ENCODE measurements at places on chromosomes 7 and 10.

- no peak overlapping the region for H3K4me3 ChIP-seq
- no peaks in the 10 kb centered on the region for H3K4me1 ChIP-seq
- no peaks in the 10 kb centered on the region for H3K36me3 ChIP-seq
- H3K27ac ChIP-seq, result no peak overlapping the region
- H3K27me3 ChIP-seq, result no peaks in the 10 kb centered on the region
Observed at GRCh38 chr7:108875139-108875538, 305.5 kb downstream of the DNAJB9 start.

DNA sequence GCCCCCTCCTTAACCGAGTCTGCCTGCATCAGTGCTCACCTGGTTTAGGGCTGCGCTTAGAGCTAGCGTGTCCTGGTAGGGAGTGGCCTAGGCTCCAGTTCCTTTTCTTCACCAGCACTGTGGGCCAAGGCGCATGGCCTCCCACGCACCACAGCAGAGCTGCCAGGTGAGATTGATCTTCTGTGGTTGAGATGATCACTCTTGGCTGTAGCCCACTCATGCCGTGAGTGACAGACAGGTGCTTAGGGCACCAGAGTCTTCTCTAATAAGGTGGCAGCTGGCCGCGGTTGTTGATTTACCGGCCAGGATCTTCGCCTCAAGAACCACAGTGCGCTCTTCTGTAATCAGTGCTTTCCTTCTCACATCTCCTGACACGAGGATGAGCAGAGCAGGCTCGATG is 157.2 kb upstream of the INSYN2A start:
- no peak overlapping the region for H3K27ac ChIP-seq
- no peak for DNase-seq
- no peaks in the 10 kb centered on the region for H3K4me1 ChIP-seq
- H3K4me3 ChIP-seq, result no peak overlapping the region
- H3K36me3 ChIP-seq, result no peaks in the 10 kb centered on the region

GRCh38 chr10:79502561-79503309 is 9.6 kb upstream of the EIF5AL1 start:
- DNase-seq, result no peak
- no peak overlapping the region for H3K27ac ChIP-seq
- H3K27me3 ChIP-seq, result no peaks in the 10 kb centered on the region
- no peak overlapping the region for H3K4me3 ChIP-seq
- H3K36me3 ChIP-seq, result no peaks in the 10 kb centered on the region

DNA sequence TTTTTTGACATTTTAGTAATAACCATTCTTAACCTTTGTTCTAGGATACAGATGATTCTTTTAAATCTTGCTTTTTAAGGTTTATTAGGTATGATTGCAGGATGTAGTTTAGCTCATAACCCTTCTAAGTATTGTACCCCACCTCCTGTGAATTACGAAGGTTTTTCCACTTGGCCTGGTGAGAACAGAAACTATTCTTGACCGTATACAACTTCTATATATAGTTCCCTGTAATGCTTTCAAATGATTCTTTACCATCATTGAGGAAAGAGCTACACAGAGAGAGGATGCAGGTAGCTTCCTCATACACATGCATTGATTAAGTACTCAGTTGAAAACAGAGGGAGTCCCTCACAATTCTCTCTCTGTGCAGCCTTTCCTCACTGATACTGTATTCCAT is 86.3 kb downstream of the PALS2 start:
- no peaks in the 10 kb centered on the region for H3K36me3 ChIP-seq
- no peak overlapping the region for H3K4me3 ChIP-seq
- H3K4me1 ChIP-seq, result no peaks in the 10 kb centered on the region
- DNase-seq, result no peak
- H3K27me3 ChIP-seq, result no peaks in the 10 kb centered on the region

DNA sequence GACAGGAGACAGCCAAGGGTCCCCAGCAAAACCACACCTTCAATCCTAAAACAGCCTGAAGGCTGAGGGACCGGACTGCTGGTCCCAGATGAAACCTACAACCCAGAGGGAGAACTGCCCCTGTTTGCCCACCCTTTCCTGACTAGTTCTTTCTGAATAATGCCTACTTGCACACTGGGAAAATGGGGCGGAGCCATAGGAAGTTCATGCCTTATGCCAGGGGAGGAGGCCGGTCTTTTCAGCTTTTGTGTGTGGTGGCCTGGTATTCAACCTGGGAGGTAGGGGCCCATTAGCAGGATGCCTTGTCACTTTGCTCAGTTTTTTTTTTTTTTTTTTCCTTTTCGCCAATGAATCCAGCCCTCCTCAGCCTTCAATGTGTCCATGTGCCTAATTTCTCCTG is 20.7 kb downstream of the TOMM7 start:
- no peak overlapping the region for H3K27ac ChIP-seq
- no peaks in the 10 kb centered on the region for H3K27me3 ChIP-seq
- no peak overlapping the region for H3K4me3 ChIP-seq
- no peak for DNase-seq
- H3K4me1 ChIP-seq, result no peaks in the 10 kb centered on the region
- H3K36me3 ChIP-seq, result no peaks in the 10 kb centered on the region

DNA sequence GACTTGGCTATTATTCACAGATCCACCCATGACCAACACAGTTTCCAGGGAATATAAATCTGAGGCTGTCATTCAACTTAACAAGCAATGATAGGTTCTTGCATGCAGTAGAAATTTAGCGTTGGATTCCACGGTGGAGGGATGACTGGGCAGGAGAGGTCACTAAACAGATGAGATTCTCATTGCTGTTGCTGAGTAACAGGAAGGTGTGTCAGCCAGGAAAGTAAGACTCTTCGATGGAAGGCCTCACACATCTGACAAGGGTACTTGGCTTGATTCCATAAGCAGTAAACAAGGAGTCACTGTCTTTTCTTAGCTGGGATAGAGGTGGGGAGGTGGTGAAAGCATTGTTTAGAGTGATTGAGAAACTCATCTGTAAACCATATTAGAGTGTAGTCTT is 1152.0 kb downstream of the SORCS3 start:
- no peaks in the 10 kb centered on the region for H3K27me3 ChIP-seq
- H3K36me3 ChIP-seq, result no peaks in the 10 kb centered on the region
- H3K4me3 ChIP-seq, result no peak overlapping the region
- no peak for DNase-seq

DNA sequence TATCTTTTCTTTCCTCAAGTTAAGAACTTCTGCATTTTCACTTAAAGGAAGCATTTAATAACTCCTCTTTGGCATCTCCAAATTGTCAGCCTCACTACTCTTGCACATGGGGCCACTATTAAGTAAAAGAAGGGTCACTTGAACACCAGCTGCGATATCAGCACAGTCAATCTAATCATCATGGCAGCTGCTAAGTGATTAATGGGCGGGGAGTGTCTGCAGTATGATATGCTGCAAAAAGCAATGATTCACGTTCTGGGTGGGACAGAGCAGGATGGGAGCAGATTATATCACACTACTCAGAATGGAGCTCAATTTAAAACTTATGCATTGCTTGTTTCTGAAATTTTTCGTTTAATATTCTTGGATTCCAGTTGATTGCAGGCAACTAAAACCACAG is 447.4 kb upstream of the PFKP start:
- no peaks in the 10 kb centered on the region for H3K36me3 ChIP-seq
- no peak overlapping the region for H3K4me3 ChIP-seq
- no peaks in the 10 kb centered on the region for H3K27me3 ChIP-seq
- H3K27ac ChIP-seq, result no peak overlapping the region
- DNase-seq, result no peak

DNA sequence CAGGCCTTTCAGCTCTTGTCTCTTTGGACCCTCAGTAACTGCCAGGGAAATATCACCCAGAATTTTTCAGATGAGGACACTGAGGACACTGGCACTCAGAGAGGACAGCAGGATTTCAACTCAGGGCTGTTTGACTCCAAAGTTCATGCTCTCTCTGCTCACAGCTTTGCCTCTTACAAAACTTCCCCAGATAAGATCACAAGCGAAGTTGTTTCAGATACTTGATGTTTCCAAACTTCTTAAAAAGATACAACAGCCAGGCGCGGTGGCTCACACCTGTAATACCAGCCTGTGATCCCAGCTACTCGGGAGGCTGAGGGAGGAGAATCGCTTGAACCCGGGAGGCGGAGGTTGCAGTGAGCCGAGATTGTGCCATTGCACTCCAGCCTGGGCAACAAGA is 32.4 kb upstream of the ZRANB1 start:
- DNase-seq, result no peak
- H3K36me3 ChIP-seq, result no peaks in the 10 kb centered on the region
- H3K4me1 ChIP-seq, result peaks cover 14% of the 10 kb centered on the region
- H3K27me3 ChIP-seq, result no peaks in the 10 kb centered on the region

DNA sequence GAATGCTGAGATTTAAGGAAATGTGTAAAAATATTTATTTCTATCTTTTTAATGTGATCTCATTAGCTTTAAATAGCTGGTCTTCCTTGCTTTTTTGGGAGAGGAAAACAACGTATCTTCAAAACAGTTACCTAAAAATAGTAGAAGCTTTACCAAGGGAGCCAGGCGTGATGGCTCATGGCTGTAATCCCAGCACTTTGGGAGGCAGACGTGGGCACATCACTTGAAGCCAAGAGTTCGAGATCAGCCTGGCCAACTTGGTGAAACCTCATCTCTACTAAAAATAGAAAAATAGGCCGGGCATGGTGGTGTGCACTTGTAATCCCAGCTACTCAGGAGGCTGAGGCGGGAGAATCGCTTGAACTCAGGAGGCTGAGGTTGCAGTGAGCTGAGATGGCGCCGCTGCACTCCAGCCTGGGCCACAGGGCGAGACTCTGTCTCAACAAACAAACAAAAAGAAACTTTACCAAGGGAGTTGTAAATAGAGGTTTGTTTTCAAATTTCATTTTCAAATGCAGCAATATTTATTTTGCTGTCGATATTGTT is 48.4 kb upstream of the ITGB1 start:
- DNase-seq, result no peak
- no peak overlapping the region for H3K4me3 ChIP-seq
- H3K4me1 ChIP-seq, result peaks cover 20% of the 10 kb centered on the region
- H3K36me3 ChIP-seq, result no peaks in the 10 kb centered on the region
- H3K27me3 ChIP-seq, result no peaks in the 10 kb centered on the region

DNA sequence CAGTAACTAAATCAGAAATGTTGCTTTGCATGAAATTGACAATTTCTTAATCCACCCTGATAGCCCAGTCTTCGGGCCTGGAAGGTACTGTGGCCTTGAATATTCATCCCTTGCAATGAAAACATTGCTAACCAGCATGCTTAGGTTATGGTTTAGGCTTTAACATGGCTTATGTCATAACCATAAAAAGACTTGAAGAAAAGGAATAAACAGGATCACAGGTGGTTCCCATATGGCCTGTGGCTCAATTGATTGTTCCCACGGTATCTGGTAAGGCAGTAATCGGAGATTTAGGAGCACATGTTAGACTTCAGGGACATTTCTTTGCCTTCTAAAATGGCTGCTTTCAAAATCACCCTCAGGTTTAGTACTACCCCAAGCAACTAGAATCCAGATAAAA is 139.5 kb downstream of the ST7 start:
- no peaks in the 10 kb centered on the region for H3K27me3 ChIP-seq
- no peaks in the 10 kb centered on the region for H3K36me3 ChIP-seq
- H3K4me3 ChIP-seq, result no peak overlapping the region
- no peaks in the 10 kb centered on the region for H3K4me1 ChIP-seq

DNA sequence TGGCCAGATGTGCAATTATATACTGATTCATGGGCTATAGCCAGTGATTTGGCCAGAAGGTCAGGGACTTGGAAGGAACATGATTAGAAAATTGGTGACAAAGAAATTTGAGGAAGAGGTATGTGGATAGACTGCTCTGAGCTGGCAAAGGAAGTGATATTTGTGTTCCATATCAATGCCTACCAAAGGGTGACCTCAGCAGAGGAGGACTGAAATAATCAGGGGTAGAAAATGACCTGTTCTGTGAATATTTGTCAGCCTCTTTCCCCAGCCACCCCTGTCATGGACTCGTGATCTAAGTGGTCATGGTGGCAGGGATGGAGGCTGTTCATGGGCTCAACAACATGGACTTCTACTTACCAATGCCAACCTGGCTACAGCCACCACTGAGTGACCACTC is 47.0 kb downstream of the PTPRE start:
- H3K36me3 ChIP-seq, result no peaks in the 10 kb centered on the region
- no peak overlapping the region for H3K4me3 ChIP-seq
- no peak overlapping the region for H3K27ac ChIP-seq
- no peak for DNase-seq

DNA sequence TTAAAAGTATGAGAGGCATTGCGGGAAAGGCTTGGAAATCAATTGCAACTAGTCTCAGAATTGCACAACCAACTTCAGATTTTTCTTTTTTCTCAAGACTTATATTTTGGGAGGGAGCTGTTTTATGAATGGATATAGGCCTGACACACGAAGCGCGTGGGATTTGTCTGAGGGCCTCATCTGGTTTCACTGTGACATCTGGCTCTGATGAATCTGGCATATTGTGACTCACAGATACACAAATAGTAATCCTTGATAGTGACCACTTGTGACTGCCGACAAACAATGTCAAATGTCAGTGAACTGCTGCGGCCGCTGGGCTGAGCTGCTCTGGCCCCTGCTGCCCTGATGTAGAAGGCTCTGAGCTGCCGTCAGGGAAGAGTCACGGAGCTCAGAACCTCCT is 655.1 kb downstream of the INHBA start:
- no peaks in the 10 kb centered on the region for H3K27me3 ChIP-seq
- DNase-seq, result no peak
- H3K27ac ChIP-seq, result no peak overlapping the region
- no peaks in the 10 kb centered on the region for H3K36me3 ChIP-seq
- no peaks in the 10 kb centered on the region for H3K4me1 ChIP-seq

DNA sequence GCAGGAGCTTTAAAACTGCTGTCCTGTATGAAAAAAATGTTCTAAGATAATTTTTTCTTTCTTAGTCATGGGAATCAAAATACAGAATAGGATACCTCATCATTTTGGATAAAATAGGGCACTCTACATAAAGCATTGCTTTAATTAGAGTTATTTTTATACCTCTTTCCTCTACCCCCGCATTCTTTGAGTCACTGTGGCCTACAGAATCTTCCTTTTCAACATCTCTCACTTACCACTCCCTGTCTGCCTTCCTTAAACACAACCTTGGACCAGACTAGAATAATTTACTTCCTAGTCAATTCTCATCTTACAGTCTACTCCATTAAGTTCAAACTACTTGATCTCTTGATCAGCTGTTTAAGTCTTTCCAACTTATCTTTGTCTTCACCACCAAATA is 462.3 kb downstream of the PHTF2 start:
- H3K27ac ChIP-seq, result no peak overlapping the region
- H3K4me1 ChIP-seq, result no peaks in the 10 kb centered on the region
- H3K4me3 ChIP-seq, result no peak overlapping the region
- H3K27me3 ChIP-seq, result no peaks in the 10 kb centered on the region
- H3K36me3 ChIP-seq, result no peaks in the 10 kb centered on the region
- no peak for DNase-seq

Measured in tibial nerve (tissue), 4 donors.